ENCODE measurements at places on chromosomes 16 and 17.

GRCh38 chr17:48406936-48407567 lies 23.0 kb downstream of the SKAP1 start:
- no peak for DNase-seq

GRCh38 chr17:34556384-34556783 lies 23.0 kb upstream of the TMEM132E start:
- DNase-seq, result no peak

DNA sequence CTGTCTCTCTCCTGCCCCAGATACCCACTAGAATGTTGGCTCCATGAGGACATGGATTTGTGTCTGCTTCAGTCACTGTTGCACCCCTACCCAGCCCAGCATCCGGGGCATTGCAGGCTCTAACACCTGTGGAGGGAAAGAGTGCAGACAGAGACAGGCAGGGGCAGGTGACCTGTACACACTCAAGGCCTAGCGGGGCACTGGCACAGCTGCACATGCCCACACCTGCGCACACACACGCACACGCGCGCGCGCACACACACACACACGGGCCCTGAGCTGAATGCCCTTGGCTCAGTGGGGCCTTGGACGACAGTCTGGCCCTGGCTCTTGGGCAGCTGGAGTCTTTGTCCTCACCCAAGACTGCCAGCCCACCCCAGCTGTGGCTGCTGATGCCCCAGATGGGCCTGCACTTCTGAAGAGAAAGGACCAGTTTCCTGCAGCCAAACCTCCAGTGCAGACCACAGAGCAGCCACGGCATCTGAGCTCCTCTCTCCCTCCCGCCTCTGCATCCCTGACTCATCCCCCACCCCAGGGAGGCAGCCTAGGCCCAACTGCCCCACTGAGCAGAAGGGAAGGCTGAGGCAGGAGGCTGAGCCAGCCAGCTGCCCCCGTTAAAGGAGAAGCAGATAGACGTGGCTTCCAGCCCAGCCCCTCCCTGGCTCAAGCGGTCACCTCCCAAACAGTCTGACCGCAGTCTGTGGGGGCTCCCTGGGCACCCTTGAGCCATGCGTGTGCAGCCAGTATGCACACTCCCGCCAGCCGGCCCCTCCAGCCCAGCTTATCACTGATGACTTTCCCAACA lies 12.3 kb upstream of the RAI1 start:
- no peak for DNase-seq

GRCh38 chr17:48944515-48945260 lies at the start of gene SNF8:
Gene SNF8 (minus strand): TSS chr17:48944842. CDS start chr17:48944734, 108 bp downstream.
- peak; percentile 70 for DNase-seq

DNA sequence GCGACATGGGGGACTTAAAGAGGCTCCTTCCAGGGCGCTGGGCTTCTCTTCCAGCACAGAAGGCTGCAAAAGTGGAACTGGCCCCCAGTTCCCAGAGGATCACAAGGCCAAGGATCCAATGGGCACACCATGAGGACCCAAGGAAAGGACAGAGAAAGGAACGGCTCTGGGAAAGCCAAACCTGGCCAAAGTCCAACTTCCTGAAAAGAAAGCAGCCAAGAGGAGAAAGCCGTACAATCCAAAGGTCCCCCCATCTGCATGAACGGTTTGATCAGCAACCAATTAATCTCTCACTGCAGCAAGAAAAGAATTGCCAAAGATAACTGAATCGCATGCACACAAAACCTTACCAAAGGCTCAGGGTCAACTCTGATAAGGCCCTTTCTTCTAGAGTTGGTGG lies 19.8 kb upstream of the ICAM2 start:
- DNase-seq, result no peak

DNA sequence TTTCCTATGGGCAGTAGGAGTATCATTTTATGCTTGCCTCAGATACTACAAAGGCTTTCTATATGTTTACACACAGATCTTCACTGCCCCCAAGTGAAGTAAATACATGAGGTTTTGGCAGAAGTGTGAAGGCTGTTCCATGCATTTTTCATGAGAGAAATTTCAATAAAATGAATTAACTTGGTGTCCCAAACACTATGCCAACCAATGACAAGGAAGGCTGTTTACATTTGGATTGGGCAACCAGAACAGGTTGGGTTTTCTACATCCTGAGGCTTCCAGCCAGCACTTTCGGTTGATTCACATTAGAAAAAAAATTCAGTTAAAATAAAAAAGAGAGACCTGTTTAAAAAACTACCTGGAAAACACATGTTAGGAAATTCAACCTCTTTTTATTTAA lies 625.4 kb downstream of the KCNJ2 start:
- DNase-seq, result no peak

DNA sequence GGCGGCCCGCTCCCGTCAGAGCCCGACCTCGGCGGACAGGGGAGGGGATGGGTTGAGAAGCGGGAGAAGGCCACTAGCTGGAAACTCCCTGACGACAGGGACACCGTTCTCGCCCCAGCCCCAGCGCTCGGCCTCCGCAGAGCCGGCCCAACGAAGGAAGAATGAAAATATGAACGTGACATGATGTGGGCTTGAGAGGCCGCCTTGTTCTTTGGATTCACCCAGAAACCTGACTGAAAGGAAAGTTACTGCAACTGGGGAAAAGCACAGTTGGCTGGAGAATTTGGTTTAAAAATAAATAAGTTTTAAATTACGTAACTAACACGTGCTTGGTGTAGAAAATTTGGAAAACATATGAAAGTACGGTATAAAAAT lies 21.1 kb downstream of the NPTX1 start:
- no peak for DNase-seq

DNA sequence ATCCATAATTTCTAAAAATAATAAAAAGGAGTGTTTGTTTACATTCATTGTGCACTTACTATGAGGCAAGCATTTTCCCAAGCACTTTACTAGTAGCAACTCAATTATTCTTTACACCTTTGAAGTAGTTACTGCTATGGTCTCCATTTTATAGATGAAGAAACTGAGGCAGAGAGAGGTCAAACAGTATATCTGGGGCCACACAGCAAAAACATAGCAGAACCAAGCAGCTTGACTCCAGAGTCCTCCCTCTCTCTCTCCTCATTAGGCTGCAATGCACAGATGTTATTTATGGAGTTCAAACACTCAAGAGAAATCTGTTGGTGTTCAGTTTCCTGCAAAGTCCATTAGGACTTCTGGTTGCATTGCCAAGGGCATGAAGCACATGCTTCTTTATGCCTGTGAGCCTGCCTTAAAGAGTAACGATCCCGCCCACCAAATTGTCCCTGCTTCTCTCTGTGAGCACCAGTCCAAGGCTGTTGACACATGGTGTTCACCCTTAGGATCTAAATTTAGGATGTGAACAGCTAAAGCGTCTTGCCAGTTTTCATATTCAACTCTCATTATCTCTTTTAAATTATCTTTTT lies 44.0 kb downstream of the GPRC5B start:
- no peak for DNase-seq

DNA sequence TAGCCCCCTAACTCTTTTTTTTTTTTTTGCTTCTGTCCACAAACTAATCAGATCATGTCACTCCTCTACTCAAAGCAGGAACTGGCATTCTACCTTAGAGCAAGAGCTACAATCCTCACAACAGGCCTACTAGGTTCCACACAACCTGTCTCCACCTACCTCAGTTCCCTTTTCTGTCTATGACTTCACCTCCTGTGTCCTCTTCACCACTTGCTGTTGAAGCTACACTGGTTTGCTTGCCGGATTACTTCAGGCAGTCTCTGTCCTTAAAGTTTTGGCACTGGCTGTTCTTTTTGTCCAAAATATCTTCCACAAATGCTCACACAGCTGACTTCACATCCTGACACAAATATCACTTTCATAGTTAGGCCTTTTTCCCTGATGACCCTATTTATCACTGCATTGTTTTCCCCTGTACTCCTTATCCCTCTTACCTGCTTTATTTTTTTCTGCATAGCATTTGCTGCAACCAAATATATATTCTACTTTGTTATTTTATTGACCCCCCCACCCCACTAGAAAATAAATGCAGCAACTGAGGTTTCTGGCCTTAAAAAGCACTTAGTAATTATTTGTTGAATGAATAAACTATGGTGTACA lies 72.0 kb downstream of the KANSL1 start:
- no peak for DNase-seq

DNA sequence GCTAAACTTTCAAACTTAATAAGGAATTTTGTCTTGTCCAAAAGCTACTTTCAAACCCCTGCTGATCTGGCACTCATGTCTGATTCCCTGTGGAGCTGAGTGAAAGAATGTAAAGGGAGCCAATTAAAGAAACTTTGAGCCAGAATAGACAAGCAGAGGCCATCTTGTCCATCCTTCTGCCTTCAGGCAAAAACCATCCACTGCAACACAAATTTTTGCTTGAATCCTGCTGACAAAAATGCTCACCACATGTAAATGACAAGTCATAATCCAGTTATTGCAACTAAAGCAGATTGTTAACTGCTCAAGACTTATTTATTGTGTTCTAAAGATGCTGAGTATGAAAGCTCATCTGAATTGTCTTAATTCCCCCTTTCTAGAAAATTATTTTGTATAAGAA lies 124.0 kb upstream of the HLF start:
- no peak for DNase-seq

DNA sequence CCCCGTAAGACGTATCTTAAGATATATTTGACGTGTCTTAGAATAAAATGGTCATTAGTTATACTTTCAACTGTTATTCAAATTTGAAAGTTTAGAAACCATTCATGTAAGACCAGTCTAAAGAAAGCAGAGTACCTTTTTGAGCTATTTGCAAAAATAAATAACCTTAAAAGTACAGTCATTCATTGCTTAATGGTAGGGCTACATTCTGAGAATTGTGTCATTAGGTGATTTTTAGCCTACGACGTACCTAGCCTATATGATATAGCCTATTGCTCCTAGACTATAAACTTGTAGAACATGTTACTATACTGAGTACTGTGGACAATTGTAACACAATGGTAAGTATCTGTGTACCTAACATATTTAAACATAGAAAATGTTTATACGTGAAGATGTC lies 139.2 kb downstream of the PHKB start:
- DNase-seq, result no peak

DNA sequence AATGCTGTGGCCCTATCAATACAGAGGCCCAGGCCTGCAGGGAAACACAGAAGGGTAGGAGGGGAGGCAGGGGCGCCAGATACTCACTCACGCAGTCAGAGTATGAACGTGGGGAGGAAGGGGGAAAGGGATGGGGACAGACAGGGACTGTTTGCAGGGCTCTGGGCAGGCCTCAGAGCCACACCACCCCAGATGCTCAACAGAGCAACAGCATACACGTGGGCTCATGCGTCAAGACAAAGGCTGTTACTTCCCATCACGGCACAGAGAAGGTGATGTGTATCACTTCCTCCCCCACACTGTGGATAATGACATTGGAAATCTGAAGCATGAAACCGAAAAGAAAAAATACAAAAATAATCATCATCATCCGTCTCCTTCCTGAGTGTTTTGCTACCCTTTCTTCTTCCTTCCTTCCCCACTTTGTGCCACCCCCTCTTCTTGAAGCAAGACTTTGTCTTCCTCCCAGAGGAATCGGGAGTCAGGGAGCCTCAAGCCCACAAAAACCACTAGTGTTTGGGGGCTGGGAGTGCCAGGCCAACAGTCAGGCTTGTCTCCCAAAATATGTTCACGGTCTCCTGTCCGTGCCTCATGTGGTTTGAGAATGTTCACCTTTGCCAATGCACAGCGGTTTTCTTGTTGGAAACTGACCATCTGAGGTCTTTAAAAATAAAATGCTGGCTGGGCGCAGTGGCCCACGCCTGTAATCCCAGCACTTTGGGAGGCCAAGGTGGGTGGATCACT lies 20.1 kb downstream of the SLC39A11 start:
- DNase-seq, result no peak

GRCh38 chr16:471353-472198 lies 46.1 kb downstream of the RAB11FIP3 start:
- DNase-seq, result no peak
